ENCODE measurements at places on chromosomes 7 and 10.
A peak's percentile ranks its signal among the peaks of the same experiment; 100 is the strongest.

- DNase-seq = no peak
Observed at GRCh38 chr10:128811511-128811910, 655.5 kb upstream of the MGMT start.

DNA sequence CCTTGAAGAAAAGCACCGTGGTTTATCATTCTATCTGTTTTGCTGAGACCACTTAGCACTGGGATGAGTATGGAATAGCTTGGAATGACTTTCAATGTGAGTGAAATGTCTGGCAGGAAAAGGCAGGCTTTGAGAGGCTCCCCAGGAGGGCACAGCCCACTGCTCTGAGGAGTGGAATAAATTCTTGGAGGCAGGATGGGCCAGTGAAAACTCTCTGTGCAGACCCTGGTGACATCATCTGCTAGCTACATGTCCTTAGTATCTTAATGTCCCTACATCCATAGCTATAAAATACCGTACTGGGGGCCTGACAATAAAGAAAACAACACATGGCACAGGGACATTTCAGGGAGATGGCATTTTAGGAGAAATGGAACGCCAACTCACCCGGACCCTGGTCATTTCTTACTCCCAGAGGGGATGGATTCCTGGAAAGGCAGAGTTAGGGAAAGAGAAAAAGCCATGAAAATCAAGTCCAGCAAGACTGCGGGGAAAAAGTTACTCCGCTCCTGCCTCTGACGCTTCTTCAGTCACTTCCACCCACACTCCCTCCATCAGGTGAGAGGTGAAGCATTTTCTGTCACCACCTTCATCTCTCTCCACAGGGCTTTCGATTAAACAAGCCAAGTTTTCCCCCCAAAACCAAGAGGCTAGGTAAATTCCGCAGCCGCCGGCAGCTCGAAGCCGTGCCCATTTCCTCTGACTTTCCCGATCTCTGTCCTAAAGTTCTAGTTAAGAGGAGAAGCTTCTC, 991 bp downstream of the ZNF239 start:
- no peak for DNase-seq

DNA sequence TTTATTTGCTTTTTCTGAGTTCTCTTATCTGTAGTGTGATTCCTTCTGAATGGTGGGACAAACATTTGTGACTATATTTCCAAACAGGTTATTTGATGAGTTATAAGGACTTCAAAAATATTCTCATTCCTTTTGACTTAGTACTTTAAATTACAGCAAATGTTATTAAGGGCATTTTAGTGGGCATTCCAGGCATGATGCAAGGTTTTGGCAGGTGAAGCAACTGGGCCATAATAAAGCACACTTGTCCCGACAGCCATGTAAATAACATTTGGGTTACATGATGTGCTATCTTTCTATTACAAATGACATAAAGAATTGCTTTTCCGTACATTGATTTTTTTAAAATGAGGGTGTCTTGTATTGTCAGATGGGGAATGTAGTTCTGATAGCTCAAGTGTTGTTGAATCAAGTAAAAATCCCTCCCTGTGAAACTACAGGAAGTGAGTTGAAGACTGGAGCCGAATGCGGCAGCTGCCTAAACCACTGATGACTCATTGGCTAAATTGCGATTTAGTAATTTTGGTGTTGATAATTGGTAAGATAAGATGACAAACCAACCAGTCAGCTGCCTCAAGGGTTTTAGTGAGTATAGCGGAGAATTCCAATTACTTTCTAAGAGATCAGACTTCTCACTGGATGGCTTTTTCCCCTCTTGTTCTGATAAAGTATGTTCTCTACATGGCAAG, 231.3 kb upstream of the NPY start:
- DNase-seq = no peak

DNA sequence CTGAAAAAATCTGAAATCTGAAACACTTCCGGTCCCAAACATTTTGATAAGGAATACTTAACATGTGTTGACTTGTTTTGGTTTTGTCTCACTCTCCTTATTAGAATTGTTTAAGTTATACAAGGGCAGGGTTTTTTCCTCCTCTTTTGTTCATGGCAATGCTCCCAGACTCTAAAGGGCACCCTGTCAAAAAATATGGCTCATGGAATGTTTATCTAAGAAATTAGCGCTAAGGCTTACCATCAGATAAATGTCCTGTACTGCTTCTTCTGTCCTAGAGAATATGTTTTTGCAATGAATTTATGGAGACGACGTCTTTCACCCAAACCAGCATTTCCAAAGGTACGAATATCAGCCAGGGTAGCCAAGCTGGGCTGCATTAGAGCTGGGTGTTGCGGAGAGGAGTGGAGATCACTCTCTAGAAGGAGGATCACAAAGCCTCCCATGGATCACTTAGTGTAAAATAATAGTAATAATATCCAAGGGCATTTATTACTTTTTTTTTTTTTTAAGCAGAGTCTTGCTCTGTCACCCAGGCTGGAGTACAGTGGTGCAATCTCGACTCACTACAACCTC, 46.8 kb downstream of the ERLIN1 start:
- no peak for DNase-seq

DNA sequence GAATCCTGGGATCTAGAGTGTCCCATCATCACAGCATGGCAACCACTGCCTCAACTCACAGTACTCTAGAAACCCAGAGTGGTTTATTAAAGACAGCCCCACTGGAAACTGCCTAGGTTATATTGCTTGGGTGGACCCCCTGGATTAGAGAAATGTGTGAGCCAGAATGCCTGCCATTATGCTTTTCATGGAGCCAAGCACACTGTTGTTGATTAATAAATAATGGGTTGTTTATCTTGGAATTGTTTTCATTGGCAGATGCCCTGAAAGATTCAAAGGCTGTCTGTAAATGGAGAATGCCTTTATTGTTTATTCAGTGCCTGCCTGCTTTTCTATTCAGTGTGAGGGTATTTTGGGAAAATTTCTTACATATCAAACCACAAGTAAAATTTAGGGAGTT, 52.1 kb downstream of the GNAI1 start:
- DNase-seq = no peak

- DNase-seq = no peak
Observed at GRCh38 chr10:14556285-14556956, 218.3 kb downstream of the FAM107B start.

GRCh38 chr10:129323879-129324278, 143.2 kb upstream of the MGMT start:
- DNase-seq = no peak

GRCh38 chr7:70698219-70698832, 433.6 kb upstream of the GALNT17 start:
- peak; percentile 27 for DNase-seq

- no peak for DNase-seq
Observed at GRCh38 chr10:80461208-80462183, 7.4 kb downstream of the TSPAN14 start.

Measured in nephron progenitor cell (in vitro differentiated cells).